Activated T-helper 1 cell treated with anti-CD3 and anti-CD28 coated beads, Interleukin-2, amount 50 U/mL, for 16 hours (primary cell): ENCODE measurements at places on chromosomes 6 and 20.

- DNase-seq, result no peak
Measured at GRCh38 chr6:111013144-111013915, 31.5 kb downstream of the RPF2 start.

- DNase-seq, result no peak
Measured at GRCh38 chr20:24708411-24709295, 239.2 kb downstream of the SYNDIG1 start.

- DNase-seq, result no peak
Measured at GRCh38 chr6:56549014-56549413, 93.7 kb downstream of the DST start.

DNA sequence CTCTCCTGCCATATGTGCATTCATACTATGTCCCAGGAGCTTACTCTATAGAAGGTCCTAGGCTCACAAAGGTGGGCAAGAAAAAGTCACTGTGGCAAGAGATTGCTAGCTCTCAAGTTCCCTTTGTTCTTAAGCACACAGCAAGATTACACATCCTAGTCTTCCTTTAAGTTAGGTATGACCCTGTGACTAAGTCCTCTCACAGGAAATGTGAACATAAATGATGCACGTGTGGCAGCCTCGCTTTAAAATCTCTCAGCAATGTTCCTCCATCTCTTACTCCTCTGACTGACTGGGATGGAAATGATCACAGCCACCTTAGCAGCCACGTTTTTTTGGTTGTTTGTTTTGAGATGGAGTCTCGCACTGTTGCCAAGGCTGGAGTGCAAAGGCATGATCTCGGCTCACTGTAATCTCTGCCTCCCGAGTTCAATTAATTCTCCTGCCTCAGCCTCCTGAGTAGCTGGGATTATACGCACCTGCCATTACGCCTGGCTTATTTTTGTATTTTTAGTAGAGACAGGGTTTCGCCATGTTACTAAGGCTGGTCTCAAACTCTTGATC is 35.7 kb upstream of the HAO1 start:
- no peak for DNase-seq

DNA sequence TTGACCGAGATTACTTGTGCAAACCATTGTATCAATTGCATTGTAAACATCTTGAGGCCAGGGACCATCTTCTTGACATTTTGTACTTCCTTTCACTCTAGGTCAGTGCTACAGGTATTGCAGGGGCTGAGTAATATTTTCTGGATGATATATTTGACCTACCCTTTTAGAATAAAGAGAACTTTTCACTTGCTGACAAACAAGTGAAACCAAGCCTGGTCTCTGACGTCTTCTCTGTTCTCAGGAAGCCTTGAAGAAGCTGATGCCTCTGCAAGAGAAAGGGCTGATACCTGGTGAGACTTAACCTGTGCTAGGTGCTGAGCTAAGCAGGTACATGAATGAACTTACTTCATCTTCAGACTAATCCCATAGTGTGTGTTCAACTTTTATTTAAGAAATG is 60.5 kb upstream of the GGTLC1 start:
- DNase-seq, result no peak

GRCh38 chr6:170080828-170081371 is 210.0 kb downstream of the DLL1 start:
- DNase-seq, result peak; percentile 2

- DNase-seq, result no peak
Measured at GRCh38 chr20:1707588-1708449, 50.2 kb upstream of the SIRPG start.

GRCh38 chr6:161507375-161507774 is 233.5 kb upstream of the AGPAT4 start:
- DNase-seq, result no peak

- DNase-seq, result peak; percentile 26
Measured at GRCh38 chr20:33915726-33916331, 77.9 kb upstream of the RALY start.
